ENCODE measurements at places on chromosomes 5 and 9.
A peak's percentile ranks its signal among the peaks of the same experiment; 100 is the strongest.

DNA sequence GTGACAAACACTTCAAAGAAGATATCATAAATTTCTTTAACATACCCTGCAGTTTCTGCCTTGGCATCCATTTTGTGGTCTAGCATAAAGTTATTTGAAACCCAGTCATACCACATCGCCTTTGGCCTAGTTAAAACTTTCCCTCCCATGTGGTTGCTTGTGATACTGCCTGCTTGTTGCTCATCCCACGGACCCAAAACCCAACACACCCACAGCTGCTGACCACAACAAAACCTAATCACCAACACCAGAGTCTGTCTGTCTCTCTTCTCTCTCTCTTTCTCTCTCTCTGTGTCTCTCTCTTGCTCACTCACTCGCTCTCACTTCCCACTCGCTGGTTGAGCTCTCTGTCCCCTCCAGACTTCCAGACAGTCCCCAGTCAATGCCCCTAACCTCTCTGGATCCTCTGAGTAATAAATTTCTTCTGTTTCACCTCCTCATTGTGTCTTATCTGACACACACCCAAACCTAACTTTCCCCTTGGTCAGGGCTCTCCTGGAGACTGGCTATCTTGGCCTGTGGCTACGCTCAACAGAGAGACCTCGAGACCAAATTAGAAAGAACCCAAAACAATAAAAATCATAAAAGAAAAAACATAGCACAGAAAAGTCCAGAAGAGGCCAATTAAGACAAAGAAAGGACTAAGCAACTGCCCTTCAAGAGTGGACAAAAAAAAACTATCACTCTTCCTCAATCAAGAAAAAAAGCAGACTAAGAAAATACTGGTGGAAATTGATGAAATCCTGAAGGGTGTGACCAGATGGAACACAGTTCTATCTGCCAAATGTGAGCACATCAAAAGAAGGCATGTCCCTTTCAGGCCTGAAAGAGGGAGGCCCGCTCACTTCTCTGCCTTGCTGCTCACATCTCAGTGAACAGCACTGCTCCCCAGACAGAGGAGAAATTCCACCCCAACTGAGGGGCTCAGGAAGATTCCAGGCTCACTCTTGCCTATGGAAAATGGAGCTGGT lies 41.5 kb downstream of the TTLL11 start:
- DNase-seq = peak; percentile 21

GRCh38 chr9:35488021-35488420 lies 1.9 kb upstream of the RUSC2 start:
- DNase-seq = no peak

GRCh38 chr9:21968331-21969010 lies 25.7 kb downstream of the CDKN2A start:
- no peak for DNase-seq

- DNase-seq = no peak
Observed at GRCh38 chr5:107155707-107156106, 515.0 kb downstream of the EFNA5 start.

DNA sequence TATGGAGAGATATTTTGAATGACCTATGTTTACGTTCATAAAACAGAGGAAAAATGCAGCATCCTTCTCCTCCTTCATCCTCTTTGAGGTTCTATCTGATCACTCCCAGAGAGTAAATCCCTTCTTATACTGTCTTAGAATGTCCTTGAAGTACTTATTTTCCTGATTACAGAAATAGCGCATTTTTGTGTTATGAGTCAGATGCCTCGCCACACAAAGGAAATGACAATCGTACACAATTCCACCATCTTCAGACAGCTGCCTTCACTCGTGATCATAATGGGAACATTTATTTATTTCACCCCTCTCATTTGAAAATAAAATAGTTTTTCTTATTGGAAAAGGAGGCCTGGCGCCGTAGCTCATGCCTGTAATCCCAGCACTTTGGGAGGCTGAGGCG lies 2.4 kb upstream of the GLT6D1 start:
- DNase-seq = no peak

DNA sequence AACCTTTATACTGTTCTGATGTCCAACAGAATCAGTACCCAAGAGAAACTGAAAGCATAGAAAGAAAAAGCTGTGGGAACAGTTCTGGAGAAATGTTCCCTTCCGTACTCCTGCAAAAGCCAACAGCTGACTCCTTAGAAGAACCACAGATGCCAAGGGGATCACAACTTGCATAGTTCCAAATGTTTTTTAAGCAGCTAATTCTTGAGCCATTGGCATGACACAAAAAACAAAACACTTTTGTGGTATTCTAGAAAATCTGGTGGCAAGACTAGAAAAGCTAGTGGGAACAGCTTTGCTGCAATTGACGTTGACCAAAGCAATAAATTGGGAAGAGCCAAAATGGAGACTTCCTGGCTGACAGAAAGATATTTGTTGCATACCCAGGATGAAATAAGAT lies 189.9 kb downstream of the ARL15 start:
- DNase-seq = no peak

DNA sequence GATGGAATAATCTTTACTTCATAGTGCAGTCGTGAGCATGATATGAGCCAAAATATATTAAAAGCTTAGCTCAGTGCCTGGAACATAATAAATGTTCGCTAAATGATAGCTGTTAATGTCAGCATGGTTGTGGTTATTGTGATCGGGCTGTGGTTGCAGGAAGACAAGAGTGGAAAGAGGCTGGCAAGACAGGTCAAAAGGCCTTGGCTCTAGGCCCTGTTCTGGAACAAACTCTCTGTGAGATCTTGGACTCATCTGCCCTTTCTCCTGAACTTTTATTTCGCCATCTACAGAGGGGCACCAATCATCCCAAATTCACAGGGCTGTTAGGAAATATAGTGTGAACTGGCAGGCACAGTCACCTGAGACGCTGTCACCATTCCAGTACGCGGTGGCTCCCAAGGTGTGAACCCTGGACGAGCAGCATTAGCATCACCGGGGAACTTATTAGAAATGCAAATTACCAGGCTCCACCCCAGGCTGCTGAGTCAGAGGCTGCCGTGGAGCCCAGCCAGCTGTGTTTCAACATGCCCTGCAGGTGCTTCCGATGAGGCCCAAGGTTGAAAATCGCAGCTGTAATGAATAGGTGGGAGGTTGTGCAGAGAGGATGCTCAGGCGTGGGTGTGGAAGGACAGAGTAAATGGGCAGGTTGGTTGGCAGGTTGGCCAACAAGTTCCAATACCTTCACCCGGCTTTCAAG lies 50.2 kb upstream of the SAP30L start:
- DNase-seq = no peak

GRCh38 chr9:18194316-18194715 lies 279.6 kb upstream of the ADAMTSL1 start:
- no peak for DNase-seq

- no peak for DNase-seq
Observed at GRCh38 chr5:64754066-64754465, 14.4 kb downstream of the SREK1IP1 start.

- DNase-seq = no peak
Observed at GRCh38 chr5:117107859-117108258, 533.2 kb upstream of the SEMA6A start.

- DNase-seq = no peak
Observed at GRCh38 chr5:122773619-122774018, 1.3 kb upstream of the SNX2 start.

GRCh38 chr5:59241119-59241518 lies 652.4 kb downstream of the PDE4D start:
- DNase-seq = no peak
